ENCODE measurements at places on chromosomes 7 and 10. TPM values are rescaled to one million over a fixed set of nuclear protein-coding genes. Genes with fewer than 3 reads are reported as not detected.

Gene AKR1C8
- polyA plus RNA-seq = not detected

GRCh38 chr7:32071466-32072091, 1.4 kb upstream of the PDE1C start:
- DNase-seq = no peak

- peak; percentile 26 for DNase-seq
Measured at GRCh38 chr10:122445469-122445868, 9.0 kb upstream of the ARMS2 start.

DNA sequence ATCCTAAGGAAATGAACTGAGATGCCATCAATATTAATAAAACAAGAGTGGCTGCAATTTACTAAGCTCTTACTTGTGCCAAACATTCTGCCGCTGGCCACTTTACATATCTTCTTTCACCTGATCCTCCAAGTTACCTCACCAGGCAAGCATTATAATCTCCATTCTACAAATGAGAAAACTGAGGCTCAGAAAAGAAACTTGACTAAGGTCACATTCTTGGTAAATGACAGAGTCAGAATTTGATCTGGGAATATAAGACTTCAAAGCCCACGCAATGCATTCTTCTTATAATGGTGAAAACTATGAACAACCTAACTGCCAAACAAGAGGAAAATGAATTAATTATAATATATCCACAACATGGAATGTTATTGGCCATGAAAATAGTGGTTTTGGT, 46.1 kb upstream of the SMNDC1 start:
- DNase-seq = peak; percentile 57

GRCh38 chr10:7696545-7696944, 6.6 kb upstream of the ITIH2 start:
- no peak for DNase-seq
